ENCODE measurements at places on chromosomes 1 and 21.

DNA sequence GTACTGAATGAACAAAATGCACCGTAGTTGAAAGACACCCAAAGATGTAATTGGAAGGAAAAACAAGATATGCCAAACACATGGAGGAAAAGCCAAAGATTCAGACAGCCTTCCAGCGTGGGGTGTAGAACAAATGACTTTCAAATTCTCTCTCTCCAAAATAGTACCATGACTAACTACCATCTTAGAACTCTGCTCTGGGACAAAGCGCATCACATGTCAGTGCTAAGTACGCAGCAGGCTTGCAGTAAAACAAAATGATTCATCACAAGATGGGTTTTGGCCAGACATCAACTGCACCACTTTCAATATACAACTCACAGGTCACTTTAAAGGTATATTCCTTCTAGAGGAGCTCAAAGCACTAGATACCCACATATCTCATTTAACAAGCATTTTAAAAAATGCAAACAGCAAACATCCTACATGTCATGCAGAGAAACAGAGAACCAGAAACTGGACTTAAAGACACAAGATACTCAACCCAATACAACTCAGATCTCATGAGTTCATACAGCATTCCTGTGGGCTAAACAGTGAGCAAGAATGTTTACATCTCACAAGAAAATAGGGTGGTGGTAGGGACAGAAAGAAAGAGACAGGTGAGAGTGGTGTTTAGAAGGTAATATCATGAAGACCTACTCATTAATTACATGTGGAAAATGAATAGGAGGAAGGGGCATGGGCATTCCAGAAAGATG, 75.7 kb downstream of the BCAR3 start:
- no peak for DNase-seq

DNA sequence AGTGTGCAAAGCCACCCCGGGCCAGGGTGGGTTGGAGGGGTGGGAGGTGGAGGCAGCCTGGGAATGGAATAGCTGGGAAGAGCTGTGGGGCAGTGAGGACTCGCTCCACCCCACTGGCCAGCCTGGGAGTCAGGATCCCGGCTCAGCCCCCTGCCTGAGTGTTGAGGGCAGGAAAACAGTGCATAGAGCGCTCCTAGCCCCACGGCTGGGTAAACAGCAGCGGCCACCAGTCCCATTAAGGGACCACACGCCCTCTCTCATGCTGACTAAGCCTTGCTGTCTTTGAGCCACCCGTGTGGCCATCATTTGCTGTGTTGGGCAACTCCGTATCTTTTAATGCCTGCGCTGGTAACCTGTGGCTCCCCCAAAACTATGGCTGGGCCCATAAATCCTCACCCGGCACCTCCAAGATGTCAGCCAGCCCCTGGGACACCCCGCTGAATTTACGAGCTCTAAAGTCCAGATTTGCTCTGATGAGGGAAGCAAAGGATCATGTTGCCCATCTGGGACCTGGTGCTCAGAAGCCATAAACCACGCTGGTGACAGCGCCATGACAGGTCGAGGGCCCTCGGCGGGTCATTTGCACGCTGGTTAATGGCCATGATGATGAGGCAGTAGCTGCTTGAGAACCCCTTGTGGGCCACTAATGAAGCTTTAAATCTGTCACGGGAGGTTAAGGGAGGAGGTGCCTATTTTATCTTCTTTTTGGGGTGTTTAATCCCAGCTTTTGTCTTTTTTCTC, 34.9 kb downstream of the SYF2 start:
- no peak for DNase-seq

DNA sequence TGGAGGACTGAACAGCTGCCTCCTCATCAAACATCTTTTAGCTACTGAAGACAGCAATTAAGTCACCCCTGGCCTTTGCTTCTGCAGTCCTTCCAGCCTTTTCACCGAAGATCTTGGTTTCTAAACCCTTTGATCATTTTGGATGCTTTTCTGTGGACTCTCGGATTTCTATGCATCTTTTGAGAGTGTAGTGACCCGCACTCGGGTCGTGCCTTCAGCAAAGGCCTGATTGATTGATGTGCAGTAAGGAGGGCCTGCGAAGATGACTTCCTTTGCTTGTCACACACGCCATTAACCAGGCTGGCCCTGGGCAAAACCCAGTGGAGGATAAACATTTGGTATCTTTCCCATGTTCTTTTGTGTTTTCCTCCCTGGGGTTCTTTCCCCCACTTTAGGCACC, 157.5 kb upstream of the CD34 start:
- no peak for DNase-seq

DNA sequence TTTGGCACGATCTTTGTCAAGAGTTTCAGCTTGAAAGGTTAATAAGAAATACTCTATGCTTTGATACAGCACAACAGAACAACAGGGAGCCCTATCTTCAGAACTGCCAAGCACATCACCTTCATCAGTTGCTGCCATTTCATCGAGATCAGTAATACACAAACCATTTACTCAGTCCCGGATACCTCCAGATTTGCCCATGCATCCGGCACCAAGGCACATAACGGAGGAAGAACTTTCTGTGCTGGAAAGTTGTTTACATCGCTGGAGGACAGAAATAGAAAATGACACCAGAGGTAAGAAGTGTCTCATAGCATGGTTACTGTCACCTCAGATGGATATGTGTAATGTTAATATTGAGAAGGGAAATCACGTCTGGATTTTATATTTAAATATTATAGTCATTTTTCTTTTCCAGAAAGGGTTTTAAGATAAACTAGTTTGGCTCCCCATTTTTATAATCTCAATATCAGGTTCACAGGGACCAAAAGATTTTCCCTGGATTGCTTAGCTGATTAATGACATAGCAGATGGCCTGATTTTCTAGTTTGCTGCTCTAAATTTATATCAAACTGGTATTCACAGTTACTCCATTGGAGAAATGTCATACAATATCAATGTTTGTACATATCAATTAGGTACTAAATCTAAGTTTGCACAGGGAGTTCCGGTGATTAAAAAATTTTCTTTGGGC, 97.3 kb downstream of the USP25 start:
- no peak for DNase-seq

DNA sequence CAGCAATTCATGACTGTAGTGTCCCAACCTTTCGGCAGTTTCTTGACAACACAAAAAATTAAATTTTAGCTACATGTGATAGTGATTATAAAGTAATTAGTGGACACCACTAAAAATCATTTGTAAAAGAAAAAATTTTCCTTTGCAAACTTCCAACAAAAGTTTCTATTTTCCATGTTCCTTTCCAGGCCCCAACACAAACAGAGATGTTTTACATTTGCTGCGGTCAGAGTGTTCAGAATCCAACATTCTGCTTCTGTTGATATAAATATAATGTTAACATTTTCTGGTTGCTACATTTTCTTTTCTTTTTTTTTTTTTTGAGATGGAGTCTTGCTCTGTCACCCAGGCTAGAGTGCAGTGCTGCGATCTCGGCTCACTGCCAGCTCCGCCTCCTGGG, 54.9 kb upstream of the WLS start:
- no peak for DNase-seq

DNA sequence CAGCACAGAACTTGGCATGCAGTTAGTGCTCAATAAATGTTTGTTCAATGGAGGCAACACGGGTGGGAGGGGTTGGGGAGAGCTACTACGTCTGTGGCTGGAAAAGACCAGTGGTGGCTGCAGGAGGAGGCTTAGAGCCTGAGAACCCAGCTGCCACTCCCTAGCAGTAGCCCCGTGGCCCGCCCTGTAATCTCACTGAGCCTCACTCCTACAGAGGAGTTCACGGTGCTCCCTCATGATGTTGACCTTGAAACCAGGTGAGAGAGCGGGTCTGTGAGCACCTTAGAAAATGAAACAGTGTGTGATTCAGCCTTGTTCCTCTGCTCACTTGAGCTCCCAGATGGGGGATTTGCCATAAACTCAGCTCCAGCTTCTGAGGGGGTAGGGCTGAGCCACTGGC, 299.6 kb downstream of the NPHP4 start:
- no peak for DNase-seq

All from T follicular helper cell (primary cell).